Retina (tissue), 1 donor: ENCODE measurements at places on chromosomes 7 and 10.

DNA sequence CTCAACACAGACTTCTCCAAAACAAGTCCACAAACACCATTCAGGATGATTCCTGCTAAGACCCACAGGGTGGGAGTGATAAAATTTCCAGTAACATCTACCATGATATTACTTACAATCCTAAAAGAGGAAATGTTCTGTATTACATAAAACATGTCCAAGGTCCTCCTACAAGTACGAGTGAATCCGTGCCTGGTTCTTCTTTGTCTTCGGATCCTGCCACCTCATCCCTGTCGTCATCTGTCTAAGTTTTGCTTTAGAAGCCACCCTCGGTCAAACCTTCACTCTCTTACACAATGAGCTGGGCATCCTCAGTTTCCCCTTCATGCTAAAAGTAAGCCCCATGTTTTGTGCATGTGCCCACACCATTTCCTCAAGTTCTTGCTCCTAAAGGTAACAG, 279.0 kb downstream of the KCNMA1 start:
- DNase-seq: no peak

GRCh38 chr7:121123032-121123431, 134.5 kb downstream of the CPED1 start:
- DNase-seq: no peak

- peak; percentile 89 for DNase-seq
These were observed 2.4 kb downstream of the SFMBT2 start for GRCh38 chr10:7408291-7409044.

GRCh38 chr7:20785157-20786048, 1.3 kb downstream of the SP8 start:
- peak; percentile 68 for DNase-seq

- DNase-seq: peak; percentile 2
These were observed 53.4 kb upstream of the CYP2C18 start for GRCh38 chr10:94630017-94630688.

GRCh38 chr10:70458329-70459060, 17.0 kb upstream of the NODAL start:
- DNase-seq: peak; percentile 81

- no peak for DNase-seq
These were observed 88.5 kb downstream of the ST7 start for GRCh38 chr7:117041822-117042221.

GRCh38 chr7:205115-206010, 13.0 kb downstream of the FAM20C start:
- no peak for DNase-seq

DNA sequence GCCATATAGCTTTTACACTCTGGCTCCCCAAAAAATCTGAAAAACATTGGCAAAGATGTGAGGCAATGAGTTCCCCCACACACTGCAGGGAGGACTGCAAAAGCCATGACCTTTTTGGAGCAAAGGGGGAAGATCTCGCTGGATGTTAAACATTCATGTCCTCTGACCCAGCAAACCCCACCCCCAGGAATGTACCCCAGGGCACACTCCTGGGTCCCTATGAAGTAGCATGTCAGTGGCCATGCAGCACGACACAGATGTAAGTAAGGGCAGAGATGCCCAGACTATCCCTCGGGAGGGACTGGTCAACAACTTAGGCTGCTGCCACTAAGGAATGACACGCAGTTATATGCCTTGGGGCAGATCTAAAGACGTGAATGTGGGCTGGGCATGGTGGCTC, 100.6 kb downstream of the DLG5 start:
- DNase-seq: no peak

- no peak for DNase-seq
These were observed 223.6 kb downstream of the GATA3 start for GRCh38 chr10:8278099-8278498.

DNA sequence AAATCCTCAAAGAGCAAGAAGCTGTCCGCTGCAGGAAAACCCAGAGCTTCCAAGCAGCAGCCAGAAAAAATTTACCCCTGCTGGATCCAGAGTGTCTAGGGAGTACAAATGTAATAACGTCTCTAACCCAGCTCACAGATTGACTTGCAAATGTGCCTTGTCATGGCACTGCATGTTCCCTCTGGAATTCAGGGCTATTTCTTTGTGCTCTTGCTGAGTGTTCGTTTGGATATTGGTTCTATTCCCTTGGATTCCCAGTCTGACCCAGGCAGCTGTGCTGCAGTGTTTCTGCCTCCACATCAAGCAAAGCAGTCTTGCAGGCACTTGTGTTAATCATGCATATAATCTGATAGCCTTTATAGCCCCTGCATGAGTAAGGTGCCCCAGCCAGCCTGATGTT, 209.9 kb upstream of the GHITM start:
- peak; percentile 45 for DNase-seq

- no peak for DNase-seq
These were observed 285.5 kb upstream of the ZWINT start for GRCh38 chr10:56646329-56647111.

DNA sequence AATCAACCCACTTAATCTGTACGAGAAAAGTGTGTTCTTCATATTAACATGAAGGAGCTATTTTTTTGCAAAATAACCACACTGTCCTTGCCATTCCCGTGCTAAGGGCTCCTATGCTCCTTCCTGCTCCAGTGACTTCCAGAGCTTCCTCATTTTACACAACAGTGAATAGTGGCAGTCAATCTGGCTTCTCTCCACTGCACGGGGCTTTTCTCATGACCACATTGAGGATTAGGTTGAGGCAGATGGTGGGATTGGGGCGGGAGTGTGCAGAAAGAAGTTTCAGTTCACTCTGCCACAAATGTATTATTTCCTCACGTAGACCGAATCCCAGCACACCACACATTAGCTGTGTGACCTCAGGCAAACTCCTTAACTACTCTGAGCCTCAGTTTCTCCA, 235.1 kb downstream of the ARHGAP12 start:
- DNase-seq: no peak

DNA sequence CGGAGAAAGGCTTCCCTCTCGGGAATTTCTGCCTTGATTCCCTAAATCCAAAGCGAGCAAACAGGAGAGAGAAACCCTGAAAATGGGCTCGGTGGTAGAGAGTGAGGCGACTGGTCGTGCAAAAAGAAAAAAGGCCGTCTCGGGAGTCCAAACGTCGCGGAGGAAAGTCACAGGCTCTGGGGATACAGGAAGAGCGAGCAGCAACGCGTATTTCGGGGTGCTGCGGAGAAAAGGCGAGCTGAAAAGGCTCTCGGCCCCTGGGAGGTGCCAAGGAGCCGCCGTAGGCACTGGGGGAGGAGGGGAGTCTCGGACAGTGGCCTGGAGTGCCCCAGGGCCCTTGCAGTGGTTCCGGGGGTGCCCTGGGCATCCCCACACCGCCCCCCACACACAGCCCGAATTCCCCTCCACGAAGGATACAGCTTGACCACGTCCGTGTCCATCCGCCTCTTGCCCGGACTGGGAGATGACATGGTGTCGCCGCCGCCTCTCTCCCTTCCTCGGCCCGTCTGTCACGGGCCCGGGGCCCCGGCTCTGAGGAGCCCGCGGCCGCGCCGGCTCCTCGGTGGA, 591 bp downstream of the UBE2H start:
- DNase-seq: peak; percentile 79

DNA sequence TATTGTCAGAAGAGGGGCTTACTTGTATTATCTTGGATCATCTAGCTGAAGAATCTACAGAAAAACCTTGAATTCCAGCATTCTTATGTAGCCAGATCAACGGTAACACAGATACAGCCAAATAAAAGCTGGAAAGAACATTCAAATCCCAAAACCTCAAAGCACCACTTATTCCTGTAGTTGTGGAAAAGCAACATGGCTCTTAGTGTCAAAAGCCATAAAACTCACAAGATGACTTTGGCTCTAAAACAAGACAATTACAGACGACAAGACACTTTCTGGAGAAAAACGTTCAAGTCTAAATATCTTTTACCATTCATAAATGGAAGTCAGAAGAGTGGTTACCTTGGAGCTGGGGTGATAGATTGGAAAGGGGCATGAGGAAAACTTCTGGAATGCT, 173.0 kb downstream of the HERPUD2 start:
- no peak for DNase-seq

DNA sequence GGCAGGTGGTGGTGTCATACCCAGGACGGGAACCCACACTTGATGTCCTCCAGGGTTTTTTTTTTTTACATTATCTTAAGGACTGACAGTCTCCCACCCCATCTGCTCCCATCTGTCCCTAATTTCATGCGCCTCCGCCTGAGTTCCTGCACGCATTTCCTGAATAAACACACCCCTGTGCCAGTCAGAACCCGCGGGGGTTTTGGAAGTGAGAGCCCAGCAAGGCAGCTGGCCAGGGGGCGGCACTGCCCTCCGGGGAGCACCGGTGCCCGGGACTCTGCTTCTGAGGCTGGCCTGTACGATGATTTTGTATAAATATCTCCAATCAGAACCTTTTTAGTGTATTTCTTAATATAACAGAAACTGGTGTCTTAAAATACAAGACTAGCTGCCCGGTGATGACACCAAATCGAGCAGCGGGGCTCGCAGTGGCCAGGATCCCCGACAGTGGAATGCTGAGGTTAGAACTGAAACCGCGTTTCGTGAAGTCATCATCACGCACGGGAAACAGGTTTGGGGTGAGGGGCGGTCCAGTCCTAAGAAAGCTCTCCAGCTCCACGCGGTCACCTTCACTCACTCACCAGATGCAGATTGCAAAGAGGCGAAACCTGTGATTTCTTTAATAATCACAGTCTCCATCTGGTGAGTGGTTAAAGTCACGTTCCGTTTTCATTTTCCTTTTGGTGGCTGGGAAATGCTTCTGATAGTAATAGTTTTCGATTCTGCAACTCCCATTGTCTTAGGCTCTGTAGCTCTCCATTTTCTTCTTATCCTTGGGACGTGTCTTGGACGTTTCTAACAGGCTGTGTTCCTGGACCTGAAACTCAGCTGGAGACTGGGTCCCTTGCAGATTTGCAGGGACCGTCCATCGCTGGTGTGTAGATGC, 19.7 kb downstream of the BNIP3 start:
- DNase-seq: no peak

DNA sequence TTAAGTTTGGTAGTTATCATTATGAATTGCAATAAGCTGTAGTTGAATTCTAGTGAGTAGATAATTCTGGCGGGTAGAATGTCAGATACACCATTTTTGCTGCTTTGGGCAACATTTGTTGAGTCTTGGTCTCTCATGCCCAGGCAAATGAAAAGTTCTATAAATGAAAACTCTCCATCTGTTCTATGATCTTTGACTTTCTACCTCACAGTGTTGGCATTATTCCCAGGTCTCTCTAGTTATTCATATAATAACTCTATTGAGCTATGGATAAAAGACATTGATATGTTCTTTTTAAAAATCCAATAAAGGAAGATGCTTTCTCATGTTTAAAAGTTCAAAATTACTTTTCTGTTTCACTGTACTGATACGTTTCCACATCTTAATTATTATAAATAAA, 415.3 kb upstream of the SEMA3D start:
- DNase-seq: no peak

- no peak for DNase-seq
These were observed 180.7 kb downstream of the BMPER start for GRCh38 chr7:34086064-34086463.

DNA sequence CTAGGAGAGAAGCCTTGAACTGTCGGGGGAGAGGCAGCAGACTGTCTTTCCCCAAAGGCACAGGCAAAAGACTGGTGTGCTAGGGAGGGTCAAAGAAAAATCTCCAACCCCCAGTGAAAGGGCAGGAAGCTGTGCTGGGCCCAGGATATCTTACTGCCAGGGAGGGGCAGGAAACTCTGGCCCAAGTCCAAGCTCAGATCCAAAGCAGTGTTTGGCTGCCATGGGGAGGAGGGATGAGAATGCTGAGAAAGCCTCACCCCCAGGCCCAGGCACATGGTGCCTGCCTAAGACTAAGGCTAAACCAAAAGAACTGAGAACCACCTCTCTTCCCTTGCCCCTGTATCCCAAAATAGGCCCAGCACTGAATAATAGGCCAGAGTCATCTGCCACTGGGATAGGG, 171.2 kb downstream of the PLPP4 start:
- no peak for DNase-seq

- DNase-seq: no peak
These were observed 129.9 kb downstream of the ABCA13 start for GRCh38 chr7:48301201-48301600.

- DNase-seq: no peak
These were observed 1.4 kb downstream of the PARD3 start for GRCh38 chr10:34813626-34814222.

DNA sequence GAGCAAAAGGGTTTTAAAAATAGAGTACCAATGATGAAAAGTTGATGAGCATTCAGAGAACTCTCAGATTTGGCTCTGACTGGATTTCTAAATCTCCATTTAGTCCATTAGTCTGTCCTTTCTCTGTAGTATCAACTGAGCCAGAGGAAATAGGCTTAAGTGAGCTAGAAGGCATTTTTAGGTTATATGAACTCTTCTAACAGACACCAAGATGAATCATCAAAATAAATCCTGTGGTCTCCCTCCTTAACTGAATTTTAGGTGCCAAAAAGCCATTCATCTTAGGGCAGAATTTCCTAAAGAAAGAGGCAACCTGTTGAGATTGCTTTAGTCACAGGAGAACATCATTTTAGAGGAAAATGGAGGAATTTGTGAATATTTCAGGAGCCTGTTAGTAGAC, 305.1 kb downstream of the AUTS2 start:
- DNase-seq: no peak

GRCh38 chr7:39923091-39923490, 27.0 kb upstream of the CDK13 start:
- no peak for DNase-seq

GRCh38 chr7:16123117-16123770, 298.1 kb downstream of the CRPPA start:
- no peak for DNase-seq

GRCh38 chr10:4555920-4556319, 270.1 kb upstream of the AKR1E2 start:
- DNase-seq: no peak

- DNase-seq: peak; percentile 60
These were observed 21.0 kb upstream of the ABI1 start for GRCh38 chr10:26881600-26882331.

GRCh38 chr10:13944823-13945222, 358.1 kb downstream of the PRPF18 start:
- no peak for DNase-seq

- no peak for DNase-seq
These were observed 10.0 kb upstream of the SERPINE1 start for GRCh38 chr7:101116898-101117297.

- DNase-seq: no peak
These were observed 38.9 kb upstream of the CPXM2 start for GRCh38 chr10:123930340-123931001.

- no peak for DNase-seq
These were observed 35.7 kb upstream of the FGL2 start for GRCh38 chr7:77235276-77235675.

- no peak for DNase-seq
These were observed 39.0 kb upstream of the KIF5B start for GRCh38 chr10:32095116-32095733.

- no peak for DNase-seq
These were observed 210.4 kb upstream of the PLXDC2 start for GRCh38 chr10:19605806-19606205.

DNA sequence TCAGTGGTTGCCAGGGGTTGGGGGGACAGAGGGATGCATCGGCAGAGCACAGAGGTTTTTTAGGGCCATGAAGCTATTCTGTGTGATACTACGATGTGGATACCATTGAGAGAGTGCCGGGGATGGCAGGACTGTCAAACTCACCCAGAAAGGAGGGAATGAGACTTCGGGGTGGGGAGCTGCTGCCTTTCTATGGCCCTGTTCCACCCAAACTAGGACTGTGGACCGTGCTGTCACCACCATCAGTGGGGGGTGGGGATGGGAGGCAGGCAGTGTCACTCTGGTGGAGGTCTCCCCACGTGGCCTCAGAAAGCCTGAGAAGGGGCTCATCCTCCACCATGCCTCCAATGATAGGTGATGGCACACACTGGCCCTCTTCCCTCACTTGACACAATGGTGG, 146.2 kb downstream of the PTPN20 start:
- DNase-seq: no peak

- peak; percentile 53 for DNase-seq
These were observed 198.3 kb downstream of the BAMBI start for GRCh38 chr10:28875549-28876081.
